ENCODE measurements at places on chromosomes 6 and 20. TPM values are rescaled to one million over a fixed set of nuclear protein-coding genes. Genes with fewer than 3 reads are reported as not detected.

The TNXB gene
- 10.1 TPM for total RNA-seq

The CYP24A1 gene
- not detected for total RNA-seq

The OR2J2 gene
- total RNA-seq = not detected

The SPDEF gene
- not detected for total RNA-seq

The NFATC2 gene
- total RNA-seq = 3.3 TPM

The DEFB132 gene
- total RNA-seq = not detected
